Epithelial cell of proximal tubule (primary cell): ENCODE measurements at places on chromosomes 11 and 22. TPM values are rescaled to one million over a fixed set of nuclear protein-coding genes. Genes with fewer than 3 reads are reported as not detected.

DNA sequence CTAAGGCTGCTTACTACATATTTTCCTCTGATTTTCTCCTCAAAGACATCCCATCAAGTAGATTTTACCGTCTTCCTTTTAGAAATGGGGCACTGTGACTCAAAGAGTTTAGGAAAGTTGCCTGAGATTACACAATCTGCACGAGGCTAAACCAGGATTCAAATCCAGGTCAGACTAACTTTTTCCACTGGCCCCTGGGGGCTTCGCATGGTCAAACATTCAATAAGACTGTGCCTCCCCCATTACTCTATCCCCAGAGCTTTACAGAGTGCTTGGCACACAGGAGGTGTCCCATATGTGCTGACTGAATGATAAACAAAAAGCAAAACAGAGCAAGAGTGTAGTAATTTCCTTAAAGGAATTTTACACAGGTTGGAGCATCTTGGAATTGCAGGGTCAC, 118.1 kb upstream of the TEAD1 start:
- DNase-seq, result no peak

- no peak for DNase-seq
Observed at GRCh38 chr11:41508121-41508520, 48.7 kb upstream of the LRRC4C start.

DNA sequence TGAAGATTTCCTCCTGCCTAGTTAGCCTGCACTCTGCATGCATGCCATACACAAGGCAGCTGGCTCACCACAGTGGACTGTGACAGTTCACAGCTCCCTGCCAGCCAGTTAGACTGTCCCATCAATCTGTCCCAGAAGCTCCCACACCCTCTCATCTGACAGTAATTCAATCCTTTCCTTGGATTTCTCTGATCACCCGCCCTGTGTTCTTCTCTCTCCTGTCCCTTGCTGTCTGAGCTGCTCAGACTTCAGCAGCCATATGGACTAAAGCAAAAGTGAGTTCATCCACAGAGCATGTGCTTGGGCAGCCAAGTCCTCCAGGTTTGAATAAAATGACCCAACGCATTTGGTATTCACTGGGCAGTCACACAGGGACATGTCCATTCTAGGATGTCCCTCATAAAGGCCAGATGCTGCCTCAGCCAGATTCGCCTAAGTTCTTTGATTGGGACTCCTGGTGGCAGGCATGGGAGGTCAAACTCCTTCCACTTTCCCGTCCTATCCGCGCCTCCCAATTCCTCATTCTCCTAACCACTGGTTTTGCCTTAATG, 54.5 kb upstream of the ZBTB44 start:
- no peak for DNase-seq

DNA sequence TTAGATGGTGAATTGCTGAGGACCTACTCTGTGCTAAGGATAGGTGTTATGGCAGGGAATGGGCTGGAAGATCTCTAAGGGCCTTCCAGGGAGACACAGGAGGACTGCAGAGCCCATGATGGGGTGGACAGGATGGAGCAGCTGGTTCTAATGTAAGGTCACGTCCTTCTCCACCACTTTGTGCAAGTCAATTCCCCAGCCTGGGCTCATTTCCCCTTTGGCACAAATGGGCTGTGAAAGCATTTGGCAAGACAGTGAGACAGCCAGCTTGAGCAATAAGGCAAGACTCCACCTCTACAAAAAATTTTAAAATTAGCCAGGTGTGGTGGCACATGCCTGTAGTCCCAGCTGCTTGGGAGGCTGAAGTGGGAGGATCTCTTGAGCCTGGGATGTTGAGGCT, 81.4 kb upstream of the THY1 start:
- no peak for DNase-seq

DNA sequence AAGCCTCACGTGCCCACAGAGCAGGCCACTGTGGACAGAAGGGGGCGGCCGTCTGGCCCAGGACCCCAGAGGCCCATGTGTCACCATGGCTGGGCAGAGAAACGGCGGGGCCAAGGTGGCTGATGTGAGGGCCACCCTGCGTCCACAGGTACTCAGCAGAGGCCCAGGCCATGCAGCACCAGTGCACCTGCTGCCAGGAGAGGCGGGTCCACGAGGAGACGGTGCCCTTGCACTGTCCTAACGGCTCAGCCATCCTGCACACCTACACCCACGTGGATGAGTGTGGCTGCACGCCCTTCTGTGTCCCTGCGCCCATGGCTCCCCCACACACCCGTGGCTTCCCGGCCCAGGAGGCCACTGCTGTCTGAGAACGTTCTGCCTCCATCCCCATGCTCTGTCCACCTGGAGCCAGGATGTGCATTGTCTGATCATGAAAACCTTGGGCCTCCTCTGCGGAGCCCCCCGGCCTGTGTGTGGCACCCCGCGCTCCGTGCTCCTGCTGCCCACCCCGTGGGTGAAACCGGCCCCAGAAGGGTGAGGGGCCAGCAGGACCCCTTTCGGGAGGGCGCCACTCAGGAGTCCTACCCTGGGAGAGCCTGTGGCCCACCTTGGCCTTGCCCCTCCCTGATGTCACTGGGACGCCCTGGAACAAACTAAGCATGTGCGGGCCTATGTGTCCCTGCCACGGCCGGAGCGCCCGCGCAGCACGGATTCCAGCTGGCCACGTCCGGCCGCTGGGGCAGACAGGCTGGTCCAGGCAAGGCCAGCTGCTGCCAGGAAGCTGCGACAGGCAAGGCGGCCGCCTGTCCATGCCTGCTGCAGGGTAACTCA, 38.6 kb downstream of the MUC5B start:
- no peak for DNase-seq

GRCh38 chr22:41557401-41558240, 3.2 kb upstream of the CSDC2 start:
- DNase-seq, result no peak

The OSBPL5 gene
- 8.9 and 25.3 TPM in 2 replicates for total RNA-seq

The OR2AT4 gene
- total RNA-seq, result not detected in 2 replicates

The CYTH4 gene
- 0.07 TPM in 1 of 2 replicates, not detected in the other for total RNA-seq

The CELSR1 gene
- 33.7 and 85.0 TPM in 2 replicates for total RNA-seq
